Mucosa of gallbladder (tissue), 1 donor: ENCODE measurements at places on chromosomes 12 and 14. TPM values are rescaled to one million over a fixed set of nuclear protein-coding genes. Genes with fewer than 3 reads are reported as not detected.

GRCh38 chr12:52178984-52179383 is 12.8 kb downstream of the KRT80 start:
- no peak for DNase-seq

GRCh38 chr12:21998295-21998694 is 47.7 kb upstream of the CMAS start:
- DNase-seq = no peak

- DNase-seq = no peak
Observed at GRCh38 chr12:23458640-23459039, 490.8 kb downstream of the SOX5 start.

DNA sequence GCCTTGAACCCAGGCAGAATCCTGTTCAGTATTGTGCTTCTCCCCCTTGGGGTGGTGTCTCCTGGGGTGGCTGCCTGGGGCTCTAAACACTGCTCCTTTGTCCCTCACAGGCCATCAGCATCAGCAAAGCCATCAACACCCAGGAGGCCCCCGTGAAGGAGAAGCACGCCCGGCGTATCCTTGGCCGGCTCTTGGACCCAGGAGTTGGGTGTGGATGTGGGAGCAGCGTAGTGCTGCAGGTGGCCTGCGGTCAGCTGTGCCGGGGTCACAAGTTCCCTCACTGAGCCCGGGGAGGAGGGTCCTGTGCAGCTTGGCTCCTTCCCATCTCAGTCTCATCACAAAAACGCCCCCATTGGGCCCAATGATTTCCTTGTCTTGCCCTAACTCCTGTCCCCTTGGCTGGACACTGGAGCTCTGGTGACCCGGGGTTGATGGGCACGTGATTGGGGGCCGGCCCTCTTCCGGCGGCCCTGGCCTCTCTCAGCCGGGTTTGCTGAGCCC is 12.7 kb downstream of the HIP1R start:
- DNase-seq = no peak

CORO1C gene
- 194 TPM for total RNA-seq
